SHP77 treated with DMSO at 0.1 percent for 48 hours (cell line): ENCODE measurements at places on chromosomes 4 and X.

GRCh38 chrX:33128048-33128805 is 83.1 kb downstream of the DMD start:
- DNase-seq = no peak

DNA sequence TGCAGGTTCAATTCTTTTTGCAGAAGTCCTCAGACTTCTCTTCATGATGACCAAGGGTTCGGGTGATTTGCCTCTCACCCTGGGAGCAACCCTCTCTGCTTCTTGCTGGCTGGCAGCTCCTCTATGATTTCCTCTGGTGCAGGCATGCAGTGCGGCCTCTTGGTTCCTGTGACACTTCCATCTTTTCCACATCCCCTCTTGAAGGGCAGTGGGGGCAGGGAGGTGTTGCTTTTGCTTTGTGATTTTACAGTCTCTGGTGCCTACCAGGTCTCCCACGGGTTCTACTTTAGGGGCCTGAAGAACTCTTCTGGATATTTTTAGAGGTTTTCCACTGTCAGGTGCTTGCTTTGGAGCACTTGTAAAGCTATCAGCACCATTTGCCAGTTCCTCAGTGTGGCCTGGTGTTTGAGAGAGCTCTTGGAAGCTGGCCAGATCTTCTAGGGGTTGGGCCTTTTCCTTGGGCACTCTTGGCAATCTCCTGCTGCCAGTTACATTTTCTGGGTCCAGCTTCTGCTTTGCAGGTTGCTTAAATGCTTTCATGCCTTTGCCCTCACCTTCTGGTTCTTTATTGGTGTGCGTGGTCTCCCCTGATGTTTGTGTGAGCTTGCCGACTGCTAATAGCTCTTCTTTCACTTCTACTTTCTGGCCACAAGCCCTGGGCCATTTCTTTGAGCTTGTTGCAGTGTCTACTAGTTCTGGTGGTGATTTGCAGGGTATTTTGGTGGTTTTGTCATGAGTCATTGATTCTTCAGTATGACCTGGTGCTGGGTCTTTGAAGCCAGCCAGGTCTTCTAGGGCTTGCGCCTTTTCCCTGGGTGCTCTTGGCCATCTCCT is 11.5 kb upstream of the CHST7 start:
- DNase-seq = no peak

DNA sequence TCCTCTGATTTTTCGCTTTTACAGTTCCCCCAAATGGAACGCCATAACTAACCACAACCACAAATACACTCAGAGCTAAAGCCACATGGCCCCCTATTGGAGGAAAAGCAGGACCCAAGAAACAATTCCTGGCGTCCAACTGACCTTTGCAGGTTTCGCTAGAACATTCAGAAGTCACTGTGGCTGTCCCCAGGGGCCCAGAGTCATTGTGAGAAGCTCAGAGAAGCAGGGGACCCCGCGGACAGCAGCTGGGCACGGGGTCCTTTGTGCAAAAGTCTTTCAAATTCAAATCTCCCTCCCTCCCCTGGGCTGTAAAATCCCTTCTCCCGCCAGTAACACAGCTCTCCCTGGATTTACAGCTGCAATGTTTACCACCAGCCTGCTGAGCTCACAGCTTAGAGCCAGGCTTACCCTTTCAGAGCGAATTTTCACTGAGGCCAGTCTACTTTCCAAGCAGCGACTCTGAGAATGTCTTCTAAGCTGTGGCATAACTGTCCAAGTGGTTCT is 214.8 kb downstream of the CRLF2 start:
- no peak for DNase-seq

DNA sequence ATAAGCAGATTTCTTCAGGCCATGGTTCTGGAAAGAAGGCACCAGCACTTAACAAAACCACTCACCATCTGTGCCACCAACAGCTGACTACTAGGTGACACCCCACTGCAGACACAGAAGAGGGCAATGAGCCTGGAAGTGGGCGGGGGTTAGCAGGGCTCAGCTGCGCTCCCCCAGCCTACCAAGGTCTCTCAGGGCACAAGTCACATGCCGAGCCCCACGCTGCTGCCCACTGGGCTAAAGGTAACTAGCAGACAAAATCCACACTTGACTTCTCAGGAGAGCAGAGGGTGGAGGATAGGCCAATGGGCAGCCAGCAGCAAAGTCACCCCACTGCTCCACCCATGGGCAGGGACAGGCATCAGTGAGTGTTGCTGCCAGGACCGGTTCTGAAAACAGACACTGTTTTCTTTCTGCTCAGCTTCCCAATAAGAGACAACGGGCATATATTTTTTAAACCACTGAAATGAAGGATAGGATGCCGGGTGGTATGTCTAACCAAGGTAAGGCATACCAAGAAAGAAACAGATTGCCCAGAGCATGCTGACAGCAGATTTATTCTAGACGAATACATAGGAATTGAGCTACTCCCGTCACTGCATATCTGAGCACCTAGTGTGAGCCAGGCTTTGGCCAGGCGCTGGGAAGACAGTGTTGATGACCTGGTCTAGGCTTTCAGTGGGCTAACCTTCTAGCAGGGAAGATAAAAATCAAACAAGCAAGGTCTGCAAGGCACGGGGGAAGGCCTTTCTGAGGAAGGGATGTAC is 20.1 kb downstream of the ACSL1 start:
- DNase-seq = peak; percentile 27

GRCh38 chr4:95087657-95088455 is 330.1 kb downstream of the BMPR1B start:
- DNase-seq = no peak

DNA sequence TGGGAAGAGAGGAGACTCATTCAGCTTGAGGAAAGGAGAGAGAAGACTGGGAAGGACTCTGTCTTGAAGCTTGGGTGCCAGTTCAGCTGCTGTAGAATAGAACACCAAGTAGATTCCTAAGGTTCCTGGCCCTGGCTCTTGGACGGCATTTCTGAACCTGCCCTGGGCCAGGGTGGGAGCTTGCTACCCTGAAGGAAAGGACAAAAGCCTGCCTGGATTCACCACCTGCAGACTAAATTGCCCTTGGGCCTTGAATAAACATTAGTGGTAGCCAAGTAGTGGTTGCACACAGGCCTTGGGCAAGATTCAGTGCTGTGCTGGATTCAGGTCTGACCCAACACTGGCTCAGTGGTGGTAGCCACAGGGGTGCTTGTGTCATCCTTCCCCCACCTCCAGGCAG is 588.4 kb upstream of the AMOT start:
- DNase-seq = no peak

GRCh38 chr4:25814301-25815136 is 48.3 kb downstream of the SEL1L3 start:
- no peak for DNase-seq

DNA sequence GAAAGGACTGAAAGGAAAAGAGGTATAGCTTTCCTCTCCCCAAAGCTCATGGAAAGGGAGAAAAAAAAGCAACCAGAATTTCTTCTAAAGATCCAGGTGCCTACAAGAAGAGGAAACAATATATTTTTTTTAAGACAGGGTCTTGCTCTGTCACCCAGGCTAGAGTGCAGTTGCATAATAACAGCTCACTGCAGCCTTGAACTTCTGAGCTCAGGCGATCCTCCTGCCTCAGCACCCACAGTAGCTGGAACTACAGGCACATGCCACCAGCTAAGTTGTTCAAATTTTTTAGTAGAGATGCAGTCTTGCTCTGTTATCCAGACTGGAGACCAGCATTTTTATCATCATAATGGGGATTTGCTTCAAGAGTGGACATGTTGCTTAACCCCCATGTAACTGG is 30.5 kb upstream of the BBS12 start:
- no peak for DNase-seq

DNA sequence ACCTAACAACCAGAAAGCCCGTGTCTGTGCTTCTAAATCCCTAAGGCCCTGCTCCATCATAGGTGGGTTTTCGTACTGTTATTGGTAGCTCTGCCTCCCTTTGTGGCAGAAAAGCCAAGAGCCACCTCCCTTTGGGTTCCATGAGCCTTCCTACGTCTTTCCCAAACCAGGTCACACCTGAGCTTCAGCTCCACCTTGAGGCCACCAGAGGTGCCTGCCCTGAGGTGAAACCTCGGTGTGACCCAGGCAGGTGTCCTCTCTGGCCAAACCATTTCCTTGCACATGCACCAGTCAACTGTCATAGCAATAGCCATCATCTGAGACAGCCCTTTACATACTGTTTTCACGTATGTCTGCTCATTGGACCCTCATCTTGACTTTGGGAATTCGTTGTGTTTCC is 188.0 kb upstream of the RBPJ start:
- DNase-seq = no peak

- DNase-seq = no peak
Measured at GRCh38 chr4:38049545-38050170, 89.5 kb downstream of the PTTG2 start.
